ENCODE measurements at places on chromosomes 11 and 22.

GRCh38 chr22:36162127-36163034 is 1.8 kb upstream of the APOL3 start:
- no peak for DNase-seq

DNA sequence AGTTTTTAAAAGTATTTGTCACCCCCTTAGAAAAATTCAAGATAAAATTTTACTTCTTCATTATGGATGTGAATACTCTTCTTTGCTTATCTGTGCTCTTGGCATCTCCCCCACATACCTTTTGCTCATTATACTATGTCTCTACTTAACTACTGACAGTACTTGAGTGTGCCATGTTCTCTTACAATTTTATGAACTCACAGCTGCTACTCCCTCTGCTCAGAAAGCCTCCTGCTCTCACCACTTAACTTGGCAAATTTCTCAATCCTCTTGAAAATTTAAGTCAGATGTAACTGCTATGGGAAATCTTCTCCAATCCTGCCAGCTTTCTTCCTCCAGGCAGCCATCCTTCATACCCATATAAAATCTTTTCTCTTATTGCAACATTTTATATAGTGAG is 163.4 kb downstream of the CNTN5 start:
- DNase-seq: no peak

- no peak for DNase-seq
Observed at GRCh38 chr22:30742291-30743256, 47.9 kb downstream of the OSBP2 start.

DNA sequence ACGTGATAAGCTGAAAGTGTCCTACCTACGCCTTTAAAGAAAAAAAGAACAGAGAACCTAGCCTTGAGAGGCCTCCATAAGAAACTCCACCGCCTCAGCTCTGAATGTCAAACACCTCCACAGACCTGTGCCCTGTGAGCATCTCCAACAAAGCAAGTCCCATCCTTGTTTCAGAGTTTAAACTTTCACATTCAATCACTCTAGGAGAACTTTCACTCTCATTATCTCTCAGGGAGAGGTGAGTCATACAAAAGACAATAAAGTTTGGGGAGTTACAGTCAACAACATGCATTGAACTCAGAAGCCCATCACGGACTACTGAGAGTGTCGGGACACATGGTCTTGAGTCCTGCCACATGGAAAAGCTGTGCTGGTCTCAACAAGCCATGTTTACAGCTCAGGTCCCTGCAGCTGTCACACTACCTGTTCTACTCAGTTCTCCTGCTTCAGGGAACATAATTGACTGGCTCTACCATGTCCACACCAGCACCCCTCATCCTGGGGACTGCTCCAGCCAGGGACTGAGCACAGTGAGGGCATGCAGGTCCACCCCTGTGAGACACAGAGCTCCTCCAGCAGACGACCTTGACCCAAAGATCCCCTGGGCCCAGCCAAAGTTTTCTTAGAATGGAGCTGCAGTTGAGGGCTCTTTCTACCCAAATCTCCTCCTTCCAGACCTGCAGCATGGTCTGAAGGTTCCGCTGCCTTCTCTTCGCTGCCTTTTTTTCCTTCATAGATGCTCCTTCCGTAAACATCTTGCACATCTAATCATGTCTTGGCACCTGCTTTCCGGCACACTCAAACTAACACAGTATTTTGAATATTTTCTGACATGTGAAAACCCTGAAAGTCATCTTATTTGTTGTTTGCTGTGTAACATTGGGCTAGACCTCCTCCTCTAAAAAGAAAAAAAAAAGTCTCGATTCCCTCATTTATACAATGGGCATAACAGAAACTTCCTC is 114.9 kb downstream of the ETS1 start:
- peak; percentile 56 for DNase-seq

DNA sequence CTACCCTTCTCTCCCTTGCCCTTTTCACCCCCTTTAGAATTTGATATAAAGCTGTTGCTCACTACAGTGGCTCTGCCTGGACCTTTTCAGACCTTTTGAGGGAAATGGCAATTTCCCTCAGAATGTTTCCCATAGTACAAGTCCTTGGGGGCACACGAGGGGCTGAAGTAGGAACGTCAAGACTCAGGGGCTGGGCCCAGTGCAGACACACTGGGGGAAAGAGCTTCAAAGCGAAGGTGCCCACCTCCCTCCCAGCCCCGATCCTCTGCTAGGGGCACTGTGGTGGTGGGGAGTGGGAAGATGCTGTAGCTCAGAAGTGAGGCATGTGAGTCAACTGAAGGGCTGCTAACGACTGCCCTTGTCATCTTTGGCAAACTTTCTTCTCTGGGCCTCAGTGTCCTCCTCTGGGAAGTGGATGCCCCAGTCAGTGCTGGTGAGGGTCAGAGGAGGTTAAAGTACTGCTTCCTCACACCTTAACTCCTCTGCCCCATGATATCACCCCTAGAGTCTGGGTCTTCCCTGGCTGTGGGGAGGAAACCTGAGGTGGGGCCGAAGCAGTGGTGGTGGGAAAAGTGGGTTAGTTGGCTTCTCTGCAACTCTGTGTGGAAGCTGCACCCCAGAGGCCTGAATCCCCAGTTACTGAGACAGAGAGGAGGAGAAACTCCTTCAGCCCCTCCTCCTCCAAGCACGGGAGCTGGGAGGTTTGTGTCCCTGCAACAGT is 425.3 kb upstream of the B3GAT1 start:
- no peak for DNase-seq

DNA sequence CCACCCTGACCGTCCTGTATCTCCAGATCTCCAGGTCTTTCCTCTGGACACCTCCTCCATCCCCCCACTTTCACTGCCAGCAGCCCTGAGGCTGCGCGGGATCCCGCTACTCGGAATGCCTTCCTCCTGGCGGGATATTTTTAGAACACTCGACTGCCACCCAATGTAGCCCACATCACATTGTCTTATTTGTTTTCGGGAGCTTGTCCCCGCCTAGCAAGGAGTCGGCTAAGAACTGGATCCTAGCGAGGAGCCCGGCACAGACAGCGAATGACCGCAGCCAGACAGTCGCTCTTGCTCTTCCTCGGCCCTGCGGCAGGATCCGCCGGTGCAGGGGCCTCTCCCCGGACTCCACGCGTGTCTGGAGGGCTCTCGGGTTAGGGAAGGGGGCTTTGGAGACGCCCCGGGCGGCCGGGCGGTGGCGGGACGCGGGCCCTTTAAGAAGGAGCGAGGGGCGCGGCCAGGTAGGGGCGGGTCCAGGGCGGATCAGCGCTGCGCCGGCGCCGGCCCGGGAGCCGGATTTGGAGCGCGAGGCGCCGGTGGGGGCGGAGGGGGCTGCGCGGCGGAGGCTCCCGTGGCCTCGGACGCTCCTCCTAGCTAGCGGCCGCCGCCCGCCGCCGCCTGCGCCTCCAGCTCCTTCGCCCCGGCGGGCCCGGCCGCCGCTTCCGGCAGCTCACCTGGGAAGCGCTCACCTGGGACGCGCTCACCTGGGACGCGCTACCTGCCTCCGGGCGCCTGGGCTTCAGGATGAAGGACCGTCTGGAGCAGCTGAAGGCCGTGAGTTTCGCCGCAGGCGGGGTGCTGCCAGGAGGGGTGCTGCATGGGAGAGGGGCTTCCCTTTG is at the start of gene STX3:
Gene STX3, plus strand, starts transcription at position 518 of the 842 bp plus-strand sequence. Its CDS starts 230 bp downstream, at position 748.
- peak; percentile 40 for DNase-seq

- DNase-seq: no peak
Observed at GRCh38 chr22:46142548-46143490, 7.5 kb upstream of the PPARA start.

DNA sequence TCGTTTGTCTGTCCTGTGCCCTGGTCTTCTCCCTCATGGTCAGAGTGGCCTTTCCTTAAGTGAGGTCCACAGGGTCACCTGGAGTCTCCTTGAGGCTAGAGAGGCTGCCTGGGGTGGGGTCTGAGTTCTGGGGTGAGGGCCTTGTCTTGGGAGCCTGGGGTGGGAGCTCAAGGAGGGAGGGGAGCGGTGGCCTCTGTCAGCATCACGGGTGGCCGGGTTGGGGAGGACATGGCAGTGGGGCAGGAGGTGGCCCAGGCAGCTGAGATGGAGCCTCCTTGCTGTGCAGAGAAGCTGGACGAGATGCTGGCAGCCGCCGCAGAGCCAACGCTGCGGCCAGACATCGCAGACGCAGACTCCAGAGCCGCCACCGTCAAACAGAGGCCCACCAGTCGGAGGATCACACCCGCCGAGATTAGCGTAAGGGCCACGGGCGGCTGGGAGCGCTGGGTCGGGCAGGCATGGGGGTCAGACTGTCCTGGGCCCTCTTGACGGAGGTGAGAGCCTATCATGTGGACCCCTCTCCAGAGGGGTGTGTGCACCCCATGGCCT is 23.3 kb upstream of the ACR start:
- DNase-seq: no peak

DNA sequence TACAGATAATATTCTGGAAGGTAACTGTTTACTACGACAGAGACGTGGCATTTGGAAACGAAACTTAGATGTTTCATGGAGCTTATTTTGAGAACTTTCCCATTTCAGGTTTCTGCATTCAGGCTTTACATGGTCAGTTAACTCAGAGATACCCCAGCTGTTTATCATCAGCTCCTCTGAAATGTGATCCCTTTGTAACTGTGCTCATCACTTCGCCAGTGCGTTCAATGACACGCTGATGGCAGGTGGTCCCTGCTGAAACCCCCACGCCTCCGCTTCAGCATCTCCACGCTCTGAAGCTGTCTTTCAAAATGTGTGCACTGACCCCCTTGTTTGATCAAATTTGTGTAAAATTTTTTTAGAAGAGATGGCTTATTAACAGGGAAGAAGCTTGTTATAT is 30.5 kb downstream of the ALG12 start:
- no peak for DNase-seq

DNA sequence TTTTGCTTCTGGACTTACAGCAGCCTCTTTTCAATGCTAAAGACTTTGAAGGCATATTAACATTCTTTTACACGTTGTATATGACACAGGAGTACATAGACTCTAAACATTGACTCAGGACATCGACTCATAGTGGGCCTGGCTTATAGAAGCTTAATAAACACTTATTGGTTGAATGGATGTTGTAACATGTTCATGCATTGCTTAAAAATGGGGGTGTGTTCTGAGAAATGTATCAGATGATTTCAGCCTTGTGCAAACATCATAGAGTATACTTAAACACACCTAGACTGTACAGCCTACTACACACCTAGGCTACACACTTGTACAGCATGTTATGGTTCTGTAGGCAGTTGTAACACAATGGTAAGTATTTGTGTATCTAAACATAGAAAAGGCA is 17.9 kb downstream of the TTC17 start:
- DNase-seq: no peak

DNA sequence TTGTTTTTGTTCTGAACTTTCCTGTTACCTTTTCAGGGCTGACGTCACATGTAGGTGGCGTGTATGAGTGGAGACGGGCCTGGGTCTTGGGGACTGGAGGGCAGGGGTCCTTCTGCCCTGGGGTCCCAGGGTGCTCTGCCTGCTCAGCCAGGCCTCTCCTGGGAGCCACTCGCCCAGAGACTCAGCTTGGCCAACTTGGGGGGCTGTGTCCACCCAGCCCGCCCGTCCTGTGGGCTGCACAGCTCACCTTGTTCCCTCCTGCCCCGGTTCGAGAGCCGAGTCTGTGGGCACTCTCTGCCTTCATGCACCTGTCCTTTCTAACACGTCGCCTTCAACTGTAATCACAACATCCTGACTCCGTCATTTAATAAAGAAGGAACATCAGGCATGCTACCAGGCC is 3.5 kb upstream of the TSSC4 start:
- no peak for DNase-seq

DNA sequence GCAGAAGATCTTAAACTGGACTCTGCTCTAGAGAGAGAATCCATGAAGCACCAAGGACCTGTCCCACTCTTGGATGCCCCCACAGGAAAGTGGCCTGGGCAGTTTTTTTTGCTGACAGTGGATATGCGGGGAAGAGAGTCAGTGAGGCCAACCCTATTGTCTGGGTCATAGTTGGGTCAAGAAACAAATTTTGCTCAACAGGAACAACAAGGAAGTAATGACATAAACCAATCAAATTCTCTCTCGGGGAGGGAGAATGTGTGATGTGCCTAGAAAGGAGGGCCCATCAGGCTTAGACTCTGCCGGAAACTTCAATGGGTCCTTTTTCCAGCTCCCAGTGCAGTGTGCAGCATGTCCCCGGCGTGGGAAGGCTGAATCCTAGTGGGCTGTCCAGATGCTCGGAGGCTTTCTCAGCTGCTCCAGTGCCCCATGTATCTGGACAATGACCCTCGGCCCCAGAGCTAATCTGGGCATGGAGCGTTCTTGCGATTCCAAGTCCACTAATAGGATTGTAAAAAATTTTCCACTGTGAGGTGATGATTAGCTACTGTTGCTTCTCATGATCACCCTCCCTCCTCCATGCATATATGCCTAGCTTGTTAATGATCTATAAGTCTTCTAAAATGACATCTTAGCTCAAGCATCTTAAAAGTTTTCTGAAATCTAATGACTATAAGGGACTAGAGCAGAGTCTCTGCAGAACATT is 101.0 kb downstream of the SNX19 start:
- DNase-seq: no peak

GRCh38 chr11:57668434-57668782 is 494 bp downstream of the ZDHHC5 start:
- no peak for DNase-seq

- DNase-seq: no peak
Observed at GRCh38 chr11:94853836-94854235, 85.7 kb downstream of the AMOTL1 start.

GRCh38 chr11:9799886-9800285 is 136.0 kb downstream of the SWAP70 start:
- DNase-seq: no peak

GRCh38 chr11:47187723-47188122 is 1.5 kb upstream of the PACSIN3 start:
- DNase-seq: no peak

- no peak for DNase-seq
Observed at GRCh38 chr11:121626507-121626875, 173.7 kb upstream of the SORL1-AS1 start.

GRCh38 chr11:65779919-65780769 is 632 bp downstream of the AP5B1 start:
- peak; percentile 64 for DNase-seq

DNA sequence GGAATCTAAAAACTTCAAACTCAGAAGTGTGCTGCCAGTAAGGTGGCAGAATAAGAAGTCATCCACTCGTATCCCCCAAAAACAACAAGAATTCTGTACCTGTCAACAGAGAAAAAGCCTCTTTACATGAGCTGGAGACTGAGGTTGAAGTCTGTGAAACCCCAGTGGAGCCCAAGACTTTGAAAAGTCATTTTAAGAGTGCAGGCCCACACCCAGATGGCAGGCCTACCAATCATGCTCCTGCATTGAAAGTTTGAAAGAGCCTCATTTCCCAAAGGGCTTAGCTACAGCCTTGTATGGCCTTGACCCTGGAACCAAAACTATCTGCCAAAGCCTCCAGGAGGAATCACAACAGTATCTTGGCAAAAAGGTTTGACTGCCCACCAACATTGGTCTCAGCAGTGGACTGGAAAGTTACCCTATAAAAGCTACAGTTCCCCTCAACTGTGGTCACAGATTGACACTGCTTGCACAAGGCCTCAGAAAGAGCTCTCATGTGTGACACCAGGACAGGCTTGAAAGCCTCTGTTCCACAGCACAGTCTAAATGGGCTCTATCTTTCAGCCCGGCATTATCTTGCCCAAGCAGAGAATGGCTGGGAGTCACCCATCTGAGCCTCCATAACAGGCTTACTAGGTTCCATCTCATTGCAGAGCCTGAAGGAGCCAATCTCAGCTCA is 47.7 kb downstream of the SLC22A9 start:
- DNase-seq: no peak

Data from activated naive CD8-positive, alpha-beta T cell treated with anti-CD3 and anti-CD28 coated beads, Interleukin-2, amount 50 U/mL, for 16 hours (primary cell).